Lung (tissue), 17 donors: ENCODE measurements at places on chromosomes 4 and X. TPM values are rescaled to one million over a fixed set of nuclear protein-coding genes. Genes with fewer than 3 reads are reported as not detected.

Gene NDNF
- 381 TPM for total RNA-seq

Gene SLC30A9
- 49.1 TPM for total RNA-seq

Gene BANK1
- 20.5 TPM for total RNA-seq

Gene LRIT3
- 0.28 TPM for total RNA-seq

GRCh38 chr4:119218093-119218492, 5.6 kb downstream of the USP53 start:
- no peak overlapping the region for H3K27ac ChIP-seq
- no peak overlapping the region for H3K4me3 ChIP-seq
- no peak for DNase-seq
- peaks cover 7% of the 10 kb centered on the region for H3K36me3 ChIP-seq
